ENCODE measurements at places on chromosomes 5 and 9.

DNA sequence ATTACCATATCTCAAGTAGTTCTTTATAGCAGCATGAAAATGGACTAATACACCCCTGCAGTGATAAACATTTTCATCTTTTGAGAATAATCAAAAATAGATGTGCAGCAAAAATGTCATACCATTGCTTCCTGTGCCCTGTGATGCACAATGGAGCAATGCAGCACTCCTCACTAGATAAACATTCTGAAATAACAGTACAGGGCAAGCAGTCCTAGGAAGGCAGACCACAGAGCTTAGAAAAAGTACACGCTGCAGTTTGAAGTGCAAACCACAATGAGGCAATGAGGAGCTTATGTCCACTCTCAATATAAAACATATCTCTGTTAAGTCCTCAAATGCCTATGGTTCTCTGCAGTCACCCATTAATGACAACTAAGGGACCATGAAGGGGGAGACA is 367.6 kb downstream of the PDE4D start:
- DNase-seq = no peak

DNA sequence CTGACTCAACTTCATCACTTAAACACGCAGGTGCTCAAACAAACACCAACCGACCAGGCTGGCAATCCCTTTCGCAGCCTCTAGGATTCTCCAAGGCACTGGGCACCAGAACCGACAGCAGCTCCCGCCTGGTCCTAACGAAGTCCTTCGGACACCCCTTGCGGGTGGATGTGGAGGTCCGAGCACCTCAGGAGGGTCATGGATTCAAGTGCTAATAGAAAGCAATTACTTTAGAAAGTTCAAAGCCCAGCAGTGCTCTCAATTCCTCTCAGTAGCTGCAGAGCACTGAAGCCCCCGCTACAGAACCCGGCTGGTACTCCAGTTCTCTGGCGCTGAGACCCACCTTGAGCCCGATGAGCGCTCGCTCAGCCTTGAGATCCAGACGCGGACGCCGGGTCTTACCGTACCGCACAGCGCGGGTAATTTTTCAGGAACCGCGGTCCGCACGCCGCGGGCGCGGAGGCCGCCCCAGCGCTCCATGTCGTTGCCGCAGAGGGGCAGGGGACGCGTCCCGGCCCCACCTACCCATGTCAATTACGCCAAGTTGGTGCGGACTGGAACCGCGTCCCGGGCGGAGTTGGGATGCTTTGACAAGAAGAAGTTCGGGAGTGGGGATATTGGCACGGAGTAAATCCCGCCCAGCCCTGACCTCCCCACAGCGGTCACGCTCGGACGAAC is 638 bp downstream of the MARCHF3 start:
- DNase-seq = no peak

DNA sequence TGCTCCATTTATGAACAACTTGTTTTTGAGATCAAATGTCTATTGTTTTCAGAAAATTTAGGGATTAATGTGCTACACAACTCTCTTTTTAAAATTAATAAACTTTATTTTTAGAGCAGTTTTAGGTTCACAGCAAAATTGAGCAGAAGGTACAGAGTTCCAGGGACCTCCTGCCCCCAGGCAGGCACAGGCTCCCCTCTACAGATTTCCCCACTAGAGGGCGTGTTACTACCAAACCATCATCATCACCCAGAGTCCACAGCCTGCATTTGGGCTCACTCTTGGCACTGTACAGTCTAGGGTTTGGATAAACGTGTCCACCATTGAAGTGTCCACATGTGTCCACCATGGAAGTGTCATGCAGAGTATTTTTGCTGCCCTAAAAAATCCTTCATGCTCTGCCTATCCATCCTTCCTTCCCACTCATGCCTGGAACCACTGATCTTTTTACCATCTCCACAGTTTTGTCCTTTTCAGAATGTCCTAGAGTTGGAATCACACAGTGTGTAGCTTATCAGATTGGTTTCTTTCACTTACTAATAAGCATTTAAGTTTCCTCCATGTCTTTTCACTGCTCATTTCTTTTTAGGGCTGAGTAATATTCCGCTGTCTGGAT is 61.7 kb downstream of the MRPL36 start:
- no peak for DNase-seq

GRCh38 chr9:87068177-87068840 is 121.0 kb upstream of the GAS1 start:
- DNase-seq = no peak

DNA sequence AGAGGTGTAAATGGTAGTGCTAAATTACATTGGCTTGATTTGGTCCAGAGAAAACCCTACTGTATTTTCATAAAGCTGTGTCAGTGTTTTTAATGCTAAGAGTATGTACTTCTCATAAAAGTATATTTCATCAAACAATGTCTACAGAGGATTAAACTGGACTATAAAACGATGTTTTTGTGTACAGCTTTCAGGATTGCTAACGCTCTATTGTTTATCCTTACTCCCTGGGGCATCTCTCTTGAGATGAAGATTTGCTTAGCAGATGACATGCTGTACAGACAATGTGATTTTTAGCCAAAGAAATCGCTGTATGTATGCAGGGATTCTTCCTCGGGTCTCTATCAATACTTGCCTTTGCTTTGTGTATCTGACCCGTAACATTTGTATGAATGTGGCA is 216.0 kb downstream of the FBXL7 start:
- no peak for DNase-seq

DNA sequence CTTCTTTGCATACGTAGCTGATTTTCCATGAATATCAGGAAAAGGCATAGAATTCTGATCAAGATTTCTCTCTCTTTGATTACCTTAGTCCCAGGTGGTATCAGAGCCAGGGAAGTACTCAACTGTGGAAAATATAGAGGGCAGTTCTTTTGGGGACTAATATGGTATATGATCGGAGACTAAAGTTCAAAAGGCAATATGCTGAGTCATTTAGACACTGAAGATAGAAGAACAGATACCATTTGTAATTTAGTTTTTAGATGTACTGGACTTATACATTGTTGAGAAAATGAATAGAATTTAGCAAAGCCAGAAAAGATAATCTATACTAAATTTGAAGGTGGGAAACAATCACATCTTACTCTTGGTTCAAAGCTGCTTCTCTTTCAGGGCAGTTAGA is 5.1 kb downstream of the PCDHB3 start:
- no peak for DNase-seq

DNA sequence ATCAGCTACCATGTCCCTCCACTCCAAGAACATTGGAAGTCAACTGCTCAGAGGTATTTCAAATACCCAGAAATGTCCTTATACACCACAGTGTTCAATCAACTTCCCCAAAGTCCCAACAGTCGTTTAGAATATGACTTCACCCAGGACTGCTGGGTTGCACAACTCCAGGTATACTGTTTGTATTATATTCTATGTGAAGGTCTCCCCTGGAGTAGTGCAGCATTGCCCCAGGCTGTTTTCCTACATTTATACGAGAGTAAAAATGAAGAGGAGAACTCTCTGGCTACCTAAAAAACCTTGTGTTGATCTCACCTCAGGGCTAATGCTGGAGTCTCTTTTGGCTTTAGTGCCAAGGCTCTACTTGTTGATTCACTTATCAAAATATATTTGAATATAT is 183.6 kb upstream of the MAP3K1 start:
- no peak for DNase-seq
